ENCODE measurements at places on chromosomes 6 and 20.
A peak's percentile ranks its signal among the peaks of the same experiment; 100 is the strongest.

DNA sequence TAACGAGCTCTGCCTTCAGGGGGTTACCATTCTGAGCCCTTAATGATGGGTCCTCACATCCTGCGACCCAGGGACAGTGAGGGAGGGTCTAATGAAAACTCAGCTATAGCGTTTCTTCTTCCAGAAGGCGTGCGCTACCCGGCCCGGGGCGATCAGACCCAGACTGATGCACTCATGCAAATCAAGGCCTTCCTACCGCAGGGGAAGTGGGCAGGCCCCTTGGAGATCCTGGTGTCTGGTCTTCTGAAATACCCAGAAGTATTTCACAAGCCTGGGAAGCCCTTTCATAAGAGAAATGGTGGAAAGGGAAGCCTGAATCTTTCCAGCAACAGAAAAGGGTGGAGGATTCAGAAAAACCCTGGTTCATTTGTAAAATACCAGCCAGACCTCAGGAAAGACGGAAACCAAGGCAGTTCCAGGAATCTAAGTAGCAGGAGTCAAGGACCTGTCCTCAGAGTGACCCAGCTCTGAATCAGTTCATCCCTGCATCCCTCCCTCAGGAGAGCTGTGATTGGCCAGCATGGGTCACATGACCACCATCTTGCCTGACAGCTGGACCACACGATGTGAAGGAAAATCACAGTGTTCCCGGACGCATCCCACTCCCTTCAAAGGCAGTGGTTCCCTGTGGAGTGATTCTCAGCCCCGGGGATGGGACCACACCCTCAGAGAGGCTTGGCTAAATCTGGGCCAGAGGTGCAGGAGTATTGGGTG lies 12.7 kb downstream of the BFSP1 start:
- DNase-seq: no peak

- peak; percentile 13 for DNase-seq
These were observed 15.1 kb downstream of the MYBL2 start for GRCh38 chr20:43681991-43682410.

DNA sequence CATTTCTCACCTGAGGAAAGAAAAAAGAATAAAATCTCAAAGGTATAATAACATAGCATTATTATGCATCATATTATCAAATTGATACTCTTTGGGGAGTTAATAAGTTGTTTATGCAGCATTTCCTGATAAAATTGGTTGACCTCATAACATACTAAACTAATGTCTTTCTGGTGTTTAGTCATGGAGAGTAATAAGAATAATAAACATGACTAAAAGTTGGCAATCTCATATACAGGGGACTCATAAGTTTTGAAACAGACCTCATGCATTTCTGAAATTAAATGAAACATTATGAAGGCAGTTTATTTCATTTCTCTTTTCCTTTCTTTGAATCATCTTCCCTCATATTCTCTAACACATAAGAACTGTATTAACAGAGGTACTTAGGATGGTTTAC lies 60.5 kb upstream of the PRDM1 start:
- no peak for DNase-seq

DNA sequence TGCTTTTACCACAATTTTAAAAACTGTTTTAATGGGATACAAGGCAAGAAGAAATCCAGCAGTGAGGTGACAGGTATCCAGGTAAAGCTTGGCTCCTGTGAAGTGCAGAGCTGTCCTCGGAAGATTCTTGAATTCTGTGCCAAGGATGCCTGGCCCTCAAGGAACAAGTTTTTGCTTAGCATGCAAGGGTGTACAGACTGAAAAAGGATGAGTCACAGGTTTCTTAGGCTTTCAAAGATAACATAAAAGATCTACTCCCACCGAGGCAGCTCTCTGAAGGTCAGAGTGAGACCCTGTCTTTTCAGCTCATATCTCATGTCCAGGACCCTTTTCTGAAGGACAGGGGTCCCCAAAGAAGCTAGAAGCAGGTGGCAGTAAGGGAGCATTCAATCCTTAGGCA lies 83.3 kb downstream of the CHD6 start:
- no peak for DNase-seq

- DNase-seq: no peak
These were observed 250.5 kb downstream of the ESR1 start for GRCh38 chr6:152057832-152058498.

- DNase-seq: no peak
These were observed 168.7 kb upstream of the PRSS16 start for GRCh38 chr6:27078734-27079357.

GRCh38 chr6:5208057-5208456 lies 52.7 kb downstream of the LYRM4 start:
- no peak for DNase-seq

GRCh38 chr20:25195962-25196785 lies 662 bp downstream of the ENTPD6 start:
- no peak for DNase-seq

DNA sequence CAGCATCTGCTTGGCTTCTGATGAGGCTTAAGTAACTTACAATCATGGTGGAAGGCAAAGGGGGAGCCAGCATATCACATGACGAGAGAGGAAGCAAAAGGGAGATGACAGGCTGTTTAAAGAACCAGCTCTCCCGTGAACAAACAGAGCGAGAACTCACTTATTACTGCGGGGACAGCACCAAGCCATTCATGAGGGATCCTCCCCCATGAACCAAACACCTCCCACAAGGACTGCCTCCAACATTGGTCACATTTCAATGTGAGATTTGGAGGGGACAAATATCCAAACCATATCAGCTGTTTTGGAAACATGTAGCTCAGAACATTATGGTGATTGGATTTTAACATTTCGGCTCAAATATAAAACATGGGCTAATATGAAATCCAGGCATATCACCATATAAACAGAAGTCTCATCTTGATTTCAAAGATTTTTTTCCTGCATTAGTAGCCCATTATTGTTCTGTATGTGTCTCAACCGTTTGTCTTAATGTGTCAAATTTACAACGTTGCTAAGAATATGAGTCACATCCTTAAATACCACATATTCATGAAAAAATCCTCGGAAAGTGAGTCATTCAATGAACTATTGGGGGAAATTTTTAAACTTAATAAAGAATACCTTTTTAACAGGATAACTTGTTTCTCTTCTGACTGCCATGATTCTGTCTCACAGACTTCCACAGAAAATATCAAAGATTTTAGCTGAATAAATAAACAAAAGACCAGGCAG lies 894.3 kb downstream of the TFAP2A start:
- no peak for DNase-seq

GRCh38 chr20:55783381-55783780 lies 221.9 kb downstream of the CBLN4 start:
- DNase-seq: no peak

DNA sequence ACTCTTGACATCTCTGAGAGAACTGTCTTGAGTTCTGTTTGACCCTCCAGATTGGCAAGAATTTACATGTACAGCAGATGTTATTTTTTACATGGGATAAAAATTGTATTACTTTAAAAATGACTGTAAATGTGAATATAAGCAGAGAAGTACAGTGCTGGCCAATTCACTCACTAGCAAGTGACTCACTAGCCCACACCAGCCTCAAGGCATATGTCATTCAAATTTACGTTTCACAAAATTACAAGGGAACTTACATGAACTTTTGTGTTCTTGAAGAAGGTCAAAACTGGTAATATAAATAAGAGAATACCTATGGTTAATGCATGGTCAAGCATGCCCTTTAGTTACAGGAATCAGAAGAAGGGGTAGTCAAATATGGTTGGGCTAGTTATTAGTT lies 54.0 kb upstream of the HMGCLL1 start:
- no peak for DNase-seq

- no peak for DNase-seq
These were observed 8.3 kb upstream of the PDE10A start for GRCh38 chr6:165671222-165671768.

DNA sequence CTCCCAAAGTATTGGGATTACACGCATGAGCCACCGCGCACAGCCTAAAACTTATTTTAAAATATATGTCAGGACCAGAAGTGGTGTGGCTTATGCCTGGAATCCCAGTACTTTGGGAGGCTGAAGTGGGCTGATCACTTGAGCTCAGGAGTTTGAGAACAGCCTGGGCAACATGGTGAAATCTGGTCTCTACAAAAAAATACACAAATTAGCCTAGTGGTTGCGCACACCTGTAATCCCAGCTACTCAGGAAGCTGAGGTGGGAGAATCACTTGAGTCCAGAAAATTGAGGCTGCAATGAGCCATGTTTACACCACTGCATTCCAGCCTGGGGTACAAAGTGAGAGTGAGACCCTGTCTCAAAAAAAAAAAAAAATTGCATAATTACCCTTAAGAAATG lies 13.7 kb downstream of the PXT1 start:
- no peak for DNase-seq

DNA sequence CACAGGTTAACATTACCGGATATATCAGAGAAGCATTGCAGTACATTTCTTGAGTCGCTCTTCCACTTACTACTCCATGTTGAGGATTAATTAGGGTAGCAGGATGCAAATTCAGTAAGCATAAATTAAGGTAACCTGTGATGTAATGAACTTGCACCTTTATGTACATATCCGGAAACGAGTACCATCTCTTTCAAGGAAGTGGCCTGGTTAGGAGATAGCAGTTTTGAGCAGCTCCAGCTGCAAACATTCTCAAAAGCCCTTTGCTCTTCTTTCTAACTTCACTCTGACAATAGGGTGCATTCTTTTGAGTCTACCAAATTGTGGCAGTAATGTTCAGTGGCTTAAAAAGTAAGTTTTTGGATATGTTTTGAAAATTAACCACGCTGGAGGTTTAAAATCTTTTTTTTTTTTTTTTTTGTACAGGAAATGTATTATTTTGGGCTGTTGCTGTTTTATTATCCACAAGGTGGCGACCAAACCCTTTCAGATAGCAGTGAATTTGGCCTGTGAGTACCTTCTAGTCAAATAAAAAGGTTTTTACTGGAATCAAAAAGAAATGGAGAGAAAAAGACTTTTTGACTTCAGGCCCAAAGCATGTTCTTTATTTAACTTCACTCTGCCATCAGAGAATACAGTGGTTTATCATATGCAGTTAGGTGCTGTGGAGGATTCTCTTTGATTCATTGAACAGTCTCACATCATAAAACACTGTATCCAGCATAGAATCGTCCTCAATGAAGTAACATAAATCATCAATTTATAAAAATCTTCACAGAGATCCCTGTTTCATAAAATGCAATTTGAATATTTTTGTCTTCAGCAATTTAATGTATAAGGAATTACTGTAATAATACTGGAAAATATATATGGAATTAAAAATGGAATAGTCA lies 8.9 kb downstream of the FAM217B start:
- DNase-seq: peak; percentile 21

GRCh38 chr20:38658879-38659596 lies 57.4 kb downstream of the ARHGAP40 start:
- DNase-seq: no peak

DNA sequence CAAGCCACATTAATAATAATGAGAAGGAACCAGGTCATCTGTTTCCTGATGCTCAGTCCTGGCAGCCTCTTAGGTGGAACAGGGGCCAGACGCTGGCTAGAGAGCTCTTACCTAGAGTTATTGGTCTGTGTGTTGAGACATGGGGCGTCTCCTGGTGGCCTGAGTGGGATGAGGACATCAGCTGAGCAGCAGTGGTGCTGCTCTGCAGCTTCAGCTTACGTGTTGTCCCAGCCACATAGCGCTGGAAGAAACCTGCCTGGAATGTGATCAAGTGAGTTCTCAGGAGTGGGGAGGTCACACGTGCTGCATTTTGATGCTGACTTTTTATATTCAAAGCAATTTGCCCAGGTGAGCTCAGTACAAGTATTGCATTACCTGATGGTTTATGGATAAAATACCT lies 355.4 kb downstream of the CDH26 start:
- no peak for DNase-seq

DNA sequence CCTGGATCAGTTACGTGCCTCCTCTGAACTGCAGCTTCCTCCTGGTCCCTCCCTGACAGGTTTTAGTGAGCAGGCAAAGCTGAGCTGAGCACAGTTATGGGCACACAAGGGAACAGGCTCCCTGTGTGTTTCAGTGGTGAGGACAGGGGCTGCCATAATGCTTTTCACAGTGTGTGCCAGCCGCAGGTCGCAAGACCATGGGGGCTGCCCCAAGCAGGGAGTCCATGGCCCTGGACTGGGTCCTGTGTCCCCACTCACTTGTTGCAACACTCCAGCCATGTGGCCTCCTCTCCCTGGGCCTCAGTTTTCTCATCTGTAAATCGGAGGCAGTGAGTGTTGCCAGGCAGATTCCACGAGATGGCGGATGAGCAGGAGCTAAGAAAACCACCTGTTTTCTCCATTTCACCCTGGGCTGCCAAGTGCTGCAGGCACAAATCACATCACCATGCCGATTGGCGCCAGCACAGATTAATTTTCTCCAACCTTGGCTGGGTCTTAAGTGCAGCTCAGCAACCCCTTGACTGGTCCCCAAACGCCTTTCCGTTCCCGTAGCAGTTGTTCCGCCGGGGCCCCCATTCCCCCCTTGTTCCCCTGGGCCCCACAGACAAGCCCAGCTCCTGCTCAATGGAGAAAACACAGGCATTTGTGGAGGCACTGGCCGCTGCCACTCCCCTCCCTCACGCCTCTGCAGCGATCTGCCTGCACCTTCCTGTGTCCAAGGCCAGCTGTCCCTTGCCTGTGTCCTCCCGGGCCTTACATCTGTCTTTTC lies 57.1 kb upstream of the NNAT start:
- no peak for DNase-seq

DNA sequence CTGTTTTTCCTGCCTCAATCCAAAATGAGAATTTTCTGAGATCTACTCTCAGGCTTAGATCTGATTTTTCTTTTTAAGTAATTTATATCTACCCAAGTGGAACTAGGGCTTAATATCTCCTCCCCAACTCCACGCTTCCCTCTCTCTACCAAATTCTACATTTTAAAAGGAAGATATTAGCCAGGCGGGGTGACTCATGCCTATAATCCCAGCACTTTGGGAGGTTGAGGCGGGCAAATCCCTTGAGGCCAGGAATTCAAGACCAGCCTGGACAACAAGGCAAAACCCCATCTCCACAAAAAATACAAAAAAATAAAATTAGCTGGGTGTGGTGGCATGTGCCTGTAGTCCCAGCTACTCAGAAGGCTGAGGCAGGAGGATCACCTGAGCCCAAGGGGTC lies 61.0 kb downstream of the MTFR2 start:
- no peak for DNase-seq

GRCh38 chr6:41877051-41877680 lies 18.0 kb downstream of the USP49 start:
- no peak for DNase-seq

DNA sequence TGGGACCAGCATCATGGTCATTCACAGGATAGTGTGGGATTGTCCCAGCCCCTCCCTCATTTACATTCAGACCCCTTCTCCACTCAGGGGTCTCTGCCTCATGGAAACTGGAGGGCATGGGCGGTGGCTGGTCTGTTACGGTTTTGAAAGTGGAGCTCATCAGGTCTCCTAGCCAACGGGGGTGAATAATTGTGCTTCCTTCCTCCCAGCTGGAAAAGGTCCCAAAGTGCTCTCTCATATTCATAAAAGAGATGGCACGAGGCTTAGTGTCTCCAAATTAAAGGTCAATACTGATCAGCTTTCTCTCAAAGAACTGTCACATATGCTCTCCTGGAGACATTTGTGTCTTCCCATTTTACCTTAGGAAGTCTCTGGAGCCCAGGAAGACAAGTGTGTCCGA lies 19.9 kb downstream of the JARID2 start:
- no peak for DNase-seq
